ENCODE measurements at places on chromosomes 12 and 14.

GRCh38 chr12:74646831-74647230, 109.2 kb downstream of the ATXN7L3B start:
- DNase-seq = peak; percentile 67

DNA sequence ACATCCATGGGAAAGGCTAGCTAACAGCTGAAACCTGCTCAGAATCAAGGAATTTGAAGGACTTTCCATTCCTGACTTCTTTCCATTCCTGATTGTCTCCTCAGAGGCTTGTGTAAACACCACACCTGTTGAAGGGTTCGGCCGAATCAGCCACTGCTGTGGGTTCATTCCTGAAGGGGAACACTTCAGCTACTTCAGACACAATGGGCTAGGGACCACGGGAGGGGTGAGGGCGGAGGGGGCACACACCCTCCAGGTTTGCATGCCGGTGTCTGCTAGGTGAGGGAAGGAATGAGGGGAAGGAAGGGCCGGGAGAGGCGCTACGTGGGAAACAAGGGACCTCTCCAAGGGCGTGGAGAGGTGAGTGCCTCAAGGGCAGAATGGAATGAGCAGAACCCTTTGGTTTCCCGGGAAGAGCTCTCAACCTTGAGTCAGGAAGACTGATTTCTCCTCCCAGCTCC, 1.3 kb downstream of the GPRC5A start:
- peak; percentile 37 for DNase-seq

DNA sequence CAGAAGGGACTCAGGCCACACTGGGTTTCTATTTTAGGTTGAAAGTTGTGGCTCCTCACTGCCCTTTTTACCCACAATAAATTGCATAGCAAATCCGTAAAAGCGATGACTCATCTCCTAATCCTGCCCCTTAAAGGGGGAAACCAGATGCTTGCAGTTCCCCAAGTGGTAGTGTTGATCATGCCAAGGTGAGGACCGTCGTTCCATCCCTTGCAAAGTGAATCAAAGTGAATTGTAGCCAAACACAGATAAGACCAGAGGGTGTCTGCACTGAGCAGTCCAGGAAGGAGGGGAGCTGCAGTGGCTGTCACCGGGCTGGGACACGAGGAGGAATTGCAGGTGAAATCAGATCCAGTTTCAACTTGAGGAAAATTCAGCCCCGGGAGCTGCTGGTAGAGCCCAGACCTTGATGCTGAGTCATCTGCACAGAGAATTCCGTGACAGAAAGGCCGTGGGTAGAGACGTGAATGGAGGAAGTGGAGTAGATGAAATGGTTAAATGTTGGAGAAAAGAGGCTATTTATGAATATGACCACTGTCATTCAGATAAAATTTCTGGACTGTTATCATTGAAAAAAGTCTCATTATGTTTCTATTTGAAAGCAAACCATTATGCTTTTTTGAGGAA, 44.2 kb upstream of the MMP17 start:
- no peak for DNase-seq

DNA sequence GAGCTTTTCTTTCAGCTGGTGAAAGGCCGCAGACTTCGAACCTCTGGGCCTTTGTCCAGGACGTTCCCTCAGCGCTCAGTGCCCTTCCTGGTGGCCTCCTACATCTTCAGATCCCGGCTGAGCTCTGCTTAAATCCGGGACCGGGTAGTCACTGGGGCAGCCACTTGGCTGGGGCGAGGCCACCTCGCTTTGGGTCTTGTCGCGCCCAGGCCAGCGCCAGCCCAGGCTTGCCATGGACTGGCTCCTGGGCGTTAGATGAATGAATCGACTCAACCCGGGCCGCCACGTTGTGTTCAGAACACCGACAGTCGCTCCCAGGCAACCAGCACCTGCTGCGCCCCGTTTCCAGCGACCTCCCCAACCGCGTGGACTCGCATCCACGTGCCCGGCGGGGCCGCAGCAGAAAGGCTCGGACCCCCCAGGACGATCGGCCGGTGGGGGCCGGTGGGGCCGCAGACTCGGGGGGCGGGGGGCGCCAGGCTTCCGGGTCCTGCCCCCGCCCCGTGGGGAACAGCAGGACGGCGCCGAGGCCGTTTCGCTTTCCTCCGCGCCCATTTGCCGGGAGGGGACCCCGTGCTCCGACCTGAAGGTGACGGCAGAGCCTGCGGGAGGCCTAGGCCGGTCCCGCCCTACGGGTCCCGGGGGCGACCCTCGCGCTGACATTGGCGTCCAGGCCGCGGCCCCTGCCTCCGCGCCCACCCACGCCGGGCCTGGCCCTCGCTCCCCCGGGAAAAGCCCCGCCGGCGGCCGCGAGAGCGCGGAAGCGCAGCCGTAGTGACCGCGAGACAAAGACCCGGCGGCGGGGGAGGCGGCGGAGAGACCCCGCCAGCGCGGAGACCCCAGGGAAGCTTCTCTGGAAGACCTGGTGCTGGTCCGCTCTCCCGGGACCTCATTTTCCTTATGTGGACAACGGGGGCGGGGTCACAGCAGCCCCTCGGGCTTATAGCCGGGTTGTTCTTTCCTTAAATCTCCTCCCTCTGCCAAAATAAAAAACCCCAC, 37.3 kb upstream of the RCOR1 start:
- no peak for DNase-seq

GRCh38 chr12:53983568-53983949, 1.4 kb upstream of the HOXC10 start:
- no peak for DNase-seq

- DNase-seq = no peak
Measured at GRCh38 chr12:33587784-33588712, 148.4 kb upstream of the SYT10 start.

GRCh38 chr12:114221136-114221833, 184.7 kb downstream of the TBX5 start:
- DNase-seq = no peak

DNA sequence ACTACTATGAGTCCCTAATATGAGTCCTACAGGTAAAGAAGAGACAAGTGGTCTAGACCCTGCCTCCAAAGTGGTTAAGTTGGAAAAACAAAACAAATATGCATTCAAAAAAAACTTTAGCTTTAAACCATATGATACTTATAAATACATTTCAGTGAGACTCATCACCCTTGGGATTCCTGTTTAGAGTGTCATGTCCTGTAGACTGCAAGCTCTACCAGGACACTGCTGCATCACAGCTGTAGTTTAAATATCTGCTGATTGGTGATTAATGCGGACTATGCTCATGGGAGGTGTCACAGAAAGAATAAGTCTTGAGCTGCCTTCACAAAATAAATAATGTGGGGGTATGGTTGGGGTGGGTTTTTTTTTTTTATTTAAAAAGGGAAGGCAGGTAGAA, 8.8 kb upstream of the LGR5 start:
- no peak for DNase-seq

DNA sequence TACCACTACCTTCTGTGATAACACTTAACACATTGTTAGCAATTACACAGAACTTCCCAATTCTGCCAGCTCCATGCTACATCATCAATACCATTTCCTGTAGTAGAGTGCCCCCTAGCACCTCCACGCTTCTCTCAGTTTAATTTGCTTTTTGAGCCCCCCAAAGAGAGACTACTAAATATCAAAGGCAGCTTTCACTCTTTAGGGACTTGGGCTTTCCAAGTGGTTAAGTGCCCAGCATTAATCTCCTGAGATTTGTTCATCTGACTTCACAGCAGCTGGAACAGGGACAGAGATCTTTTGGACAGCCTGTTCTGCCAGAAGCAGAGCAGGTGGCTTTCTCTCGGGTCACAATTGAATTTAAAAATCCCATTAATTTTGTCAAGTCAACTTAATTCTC, 954.9 kb downstream of the DIO2 start:
- no peak for DNase-seq

GRCh38 chr14:19911114-19911513, 9.3 kb upstream of the OR4K5 start:
- no peak for DNase-seq

DNA sequence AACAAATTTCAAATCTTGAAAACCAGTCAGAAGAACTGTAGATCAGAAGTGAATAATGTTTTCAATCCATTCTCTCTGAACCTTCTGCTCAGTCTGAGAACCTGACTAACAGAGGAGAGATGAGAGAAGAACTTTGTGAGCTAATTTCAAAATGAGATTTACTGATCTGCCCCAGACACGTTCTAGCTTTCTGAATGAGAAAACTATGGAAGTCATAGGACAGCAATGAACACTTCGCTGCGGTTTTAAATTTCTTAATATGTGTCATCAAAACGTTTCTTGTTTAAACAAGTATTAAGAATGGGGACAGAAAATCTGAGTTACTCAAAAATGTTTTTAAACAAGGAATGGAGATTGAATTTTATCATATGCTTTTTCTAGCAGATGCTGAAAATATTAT, 66.6 kb upstream of the FAR2 start:
- DNase-seq = no peak

DNA sequence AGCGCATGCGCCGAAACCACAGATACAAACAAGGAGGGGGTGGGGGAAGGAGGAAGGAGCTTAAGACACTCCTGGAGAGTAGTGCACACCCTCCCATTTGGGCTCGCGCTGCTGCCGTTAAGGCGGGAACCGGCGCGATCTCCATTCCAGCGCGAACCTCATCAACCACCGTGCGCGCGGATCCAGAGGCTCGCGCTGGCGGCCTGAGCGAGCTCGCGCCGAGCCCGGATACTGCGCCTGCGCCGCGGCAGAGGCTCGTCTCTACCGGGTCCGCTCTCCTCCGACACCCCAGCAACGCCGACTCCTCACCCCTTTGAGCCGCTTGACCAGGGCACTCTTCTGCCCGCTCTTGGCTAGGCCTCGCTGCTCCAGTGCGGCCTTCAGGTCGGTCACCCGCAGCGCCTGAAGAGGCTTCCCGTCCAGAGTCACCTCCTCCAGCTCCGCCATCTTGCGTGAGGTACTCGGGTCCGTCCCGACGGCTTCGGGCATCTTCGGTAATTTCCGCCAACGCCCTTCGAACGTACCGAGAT, at the start of gene ACIN1:
ACIN1 (minus strand) TSS at position 471 of the 530 bp plus-strand sequence; CDS start at position 447, 24 bp downstream.
- DNase-seq = no peak

DNA sequence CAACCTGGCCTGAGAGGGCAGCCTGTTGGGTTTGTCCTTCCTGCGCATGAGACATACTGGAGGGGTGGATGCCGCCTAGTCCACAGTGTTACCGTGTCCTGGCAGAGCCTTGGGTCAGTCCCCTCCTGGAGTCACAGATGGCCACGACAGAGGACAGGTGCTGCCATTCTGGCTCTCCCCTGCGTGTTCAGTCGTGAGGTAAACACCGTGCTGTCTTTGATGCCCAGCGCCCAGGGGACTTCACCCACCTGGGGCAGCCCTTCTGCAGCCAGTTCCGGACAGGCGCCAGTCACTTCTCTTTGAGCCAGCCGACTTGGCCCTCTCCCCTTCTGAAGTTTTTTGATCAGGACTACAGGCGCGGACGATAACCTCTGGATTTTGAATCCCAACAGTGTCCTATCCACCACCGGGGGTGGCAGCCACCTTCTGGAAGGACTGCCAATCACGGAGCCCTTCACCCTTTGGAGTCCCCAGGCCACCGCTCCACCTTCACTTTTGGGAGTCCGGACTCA, 933.0 kb downstream of the DIO2 start:
- DNase-seq = no peak

DNA sequence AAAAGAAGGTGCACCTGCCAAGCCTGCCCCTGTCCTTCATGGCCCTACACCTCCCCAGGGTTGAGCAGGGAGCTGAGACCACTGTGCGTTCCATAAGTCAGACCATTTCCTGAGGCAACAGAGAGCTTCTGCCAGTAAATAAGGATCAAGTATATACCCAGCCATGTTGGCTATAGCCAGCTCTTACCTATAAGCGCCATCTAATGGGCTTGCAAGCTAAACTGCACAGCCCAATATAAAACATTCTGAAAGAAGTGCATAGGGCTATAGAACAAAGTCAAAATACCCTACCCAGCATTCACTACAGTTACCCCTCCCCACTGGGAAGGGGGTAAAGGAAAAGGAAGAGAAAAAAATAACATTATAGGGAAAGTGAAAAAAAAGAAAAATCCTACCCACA, 59.3 kb upstream of the SCAF11 start:
- no peak for DNase-seq

GRCh38 chr12:41992692-41993215, 151.9 kb downstream of the GXYLT1 start:
- DNase-seq = no peak

DNA sequence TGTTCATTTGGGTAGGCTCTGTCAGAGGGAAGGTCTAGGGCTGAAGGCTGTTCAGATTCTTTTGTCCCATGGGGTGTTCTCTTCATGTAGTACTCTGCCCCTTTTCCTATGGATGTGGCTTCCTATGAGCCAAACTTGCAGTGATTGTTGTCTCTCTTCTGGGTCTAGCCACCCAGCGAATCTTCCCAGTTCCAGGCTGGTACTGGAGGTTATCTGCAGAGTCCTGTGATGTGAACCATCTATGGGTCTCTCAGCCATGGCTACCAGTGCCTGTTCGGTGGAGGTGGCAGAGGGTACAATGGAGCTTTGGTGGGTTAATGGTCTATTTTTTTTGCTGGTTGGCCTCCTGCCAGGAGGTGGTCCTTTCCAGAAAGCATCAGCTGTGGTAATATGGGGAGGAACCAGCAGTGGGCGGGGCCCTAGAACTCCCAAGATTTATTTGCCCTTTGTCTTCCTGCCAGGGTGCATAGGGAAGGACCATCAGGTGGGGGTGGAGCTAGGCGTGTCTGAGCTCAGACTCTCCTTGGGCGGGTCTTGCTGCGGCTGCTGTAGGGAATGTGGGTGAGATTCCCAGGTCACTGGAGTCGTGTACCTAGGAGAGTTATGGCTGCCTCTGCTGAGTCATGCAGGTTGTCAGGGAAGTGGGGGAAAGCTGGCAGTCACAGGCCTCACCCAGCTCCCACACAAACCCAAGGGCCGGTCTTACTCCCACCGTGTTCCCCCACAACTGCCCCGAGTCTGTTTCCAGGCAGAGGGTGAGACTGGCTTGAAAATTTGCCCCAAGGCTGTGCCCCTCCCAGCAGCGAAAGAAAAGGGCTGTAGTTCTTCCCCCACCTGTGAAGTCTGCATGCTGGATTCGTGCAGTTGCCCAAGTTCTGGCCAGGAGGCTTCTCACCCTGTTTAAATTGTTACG, 17.5 kb downstream of the MTRFR start:
- peak; percentile 80 for DNase-seq

DNA sequence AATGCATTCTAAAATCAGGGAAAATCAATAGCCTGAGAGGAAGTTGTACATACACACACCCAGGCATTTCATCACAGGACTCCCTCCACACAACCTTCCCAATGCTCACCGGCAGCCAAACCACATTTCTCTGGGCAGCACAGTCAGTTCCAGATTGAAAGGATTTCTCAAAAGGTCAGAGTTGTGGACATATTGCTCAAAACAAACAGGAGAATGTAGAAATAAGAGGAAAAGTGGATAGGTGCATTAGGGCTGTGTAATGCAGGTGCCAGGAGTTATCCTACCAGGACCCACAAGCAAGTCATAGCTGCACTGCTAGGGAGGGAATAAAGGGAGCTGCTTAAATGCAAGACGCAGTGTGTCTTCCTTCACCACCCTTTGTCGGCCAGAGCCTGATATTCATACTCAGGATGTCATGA, 62.9 kb downstream of the GCH1 start:
- DNase-seq = no peak
